ENCODE measurements at places on chromosomes 16 and 17. TPM values are rescaled to one million over a fixed set of nuclear protein-coding genes. Genes with fewer than 3 reads are reported as not detected.

The CCL8 gene
- not detected for total RNA-seq

The GPR139 gene
- not detected for total RNA-seq

The GRAPL gene
- 1.2 TPM for total RNA-seq

The SPATA22 gene
- 1.1 TPM for total RNA-seq

The CA7 gene
- total RNA-seq: not detected

The ITGAL gene
- total RNA-seq: 1.3 TPM

The ASB16 gene
- total RNA-seq: not detected

The SERPINF2 gene
- 8.0 TPM for total RNA-seq

The NRN1L gene
- 7.2 TPM for total RNA-seq

All from subcutaneous adipose tissue (tissue), 4 donors.